Esophagus squamous epithelium (tissue), 5 donors: ENCODE measurements at places on chromosomes 2 and 18. TPM values are rescaled to one million over a fixed set of nuclear protein-coding genes. Genes with fewer than 3 reads are reported as not detected.
A peak's percentile ranks its signal among the peaks of the same experiment; 100 is the strongest.

Gene INHA
- total RNA-seq, result not detected

Gene OSBPL1A
- 13.3 TPM for total RNA-seq

Gene IL36RN
- 5.0 TPM for total RNA-seq

DNA sequence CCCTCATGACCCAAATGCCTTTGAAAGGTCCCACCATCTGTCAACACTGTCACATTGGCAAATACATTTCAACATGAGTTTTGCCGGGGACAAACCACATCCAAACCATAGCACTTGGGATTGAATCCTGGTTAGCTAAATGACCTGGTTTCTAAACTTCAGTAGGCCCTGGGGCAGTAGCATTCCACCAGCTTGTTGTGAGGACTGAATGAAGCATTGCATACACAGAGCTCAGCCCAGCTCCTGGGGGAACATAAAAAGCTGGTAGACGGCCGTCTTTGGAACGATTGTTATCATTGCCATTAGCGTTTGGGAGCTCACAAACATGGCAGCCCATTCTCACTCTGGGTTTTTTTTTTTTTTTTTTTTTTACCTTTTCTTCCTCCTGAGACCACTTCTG is 57.5 kb upstream of the CXCR4 start:
- no peak overlapping the region for H3K4me3 ChIP-seq
- DNase-seq, result no peak
- H3K36me3 ChIP-seq, result no peaks in the 10 kb centered on the region
- no peaks in the 10 kb centered on the region for H3K4me1 ChIP-seq

DNA sequence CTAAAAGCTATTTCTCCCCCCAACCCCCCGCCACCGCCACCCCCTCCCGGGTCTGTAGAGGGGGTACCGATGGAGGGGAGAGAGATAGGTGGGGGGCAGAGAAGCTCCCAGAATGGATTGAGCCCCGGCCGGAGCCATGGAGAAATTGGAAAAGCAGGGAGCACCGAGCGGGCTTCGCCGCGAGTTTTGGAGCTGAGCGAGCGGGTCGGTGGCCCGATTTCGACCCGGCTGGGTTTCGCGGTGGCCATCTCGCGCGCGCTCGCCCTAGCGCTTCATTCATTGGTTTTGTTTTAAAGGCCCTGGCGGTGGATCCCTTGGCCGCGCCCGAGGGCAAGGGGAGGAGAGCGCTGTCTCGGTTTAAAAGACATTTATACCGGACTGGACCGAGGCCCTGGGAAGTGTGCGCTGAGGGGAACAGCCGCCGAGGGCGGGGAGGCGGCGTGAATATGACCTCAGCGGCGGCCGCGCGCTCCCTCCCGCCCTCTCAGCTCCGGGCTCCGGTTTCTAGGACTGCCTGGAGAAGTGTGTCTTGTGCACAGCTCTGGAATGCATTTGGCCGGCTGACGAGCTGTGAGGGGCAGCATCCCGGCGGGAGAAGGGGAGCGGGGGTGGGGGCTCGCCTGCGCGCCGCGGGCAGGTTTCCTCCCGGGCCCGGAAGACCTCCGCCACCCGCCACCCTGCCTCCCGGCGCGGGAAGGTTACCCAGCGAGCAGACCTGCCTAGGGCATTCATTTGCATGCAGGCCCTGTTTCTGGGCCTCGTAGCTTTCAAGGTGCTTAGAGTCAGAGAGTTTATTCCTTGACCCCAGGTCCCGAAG is 1.7 kb upstream of the SMAD7 start:
- H3K27ac ChIP-seq, result peak overlapping the region; percentile 99
- H3K4me3 ChIP-seq, result peak overlapping the region; percentile 85
- peaks cover 82% of the 10 kb centered on the region for H3K4me1 ChIP-seq
- H3K27me3 ChIP-seq, result no peaks in the 10 kb centered on the region
